ENCODE measurements at places on chromosomes 5 and 9.

DNA sequence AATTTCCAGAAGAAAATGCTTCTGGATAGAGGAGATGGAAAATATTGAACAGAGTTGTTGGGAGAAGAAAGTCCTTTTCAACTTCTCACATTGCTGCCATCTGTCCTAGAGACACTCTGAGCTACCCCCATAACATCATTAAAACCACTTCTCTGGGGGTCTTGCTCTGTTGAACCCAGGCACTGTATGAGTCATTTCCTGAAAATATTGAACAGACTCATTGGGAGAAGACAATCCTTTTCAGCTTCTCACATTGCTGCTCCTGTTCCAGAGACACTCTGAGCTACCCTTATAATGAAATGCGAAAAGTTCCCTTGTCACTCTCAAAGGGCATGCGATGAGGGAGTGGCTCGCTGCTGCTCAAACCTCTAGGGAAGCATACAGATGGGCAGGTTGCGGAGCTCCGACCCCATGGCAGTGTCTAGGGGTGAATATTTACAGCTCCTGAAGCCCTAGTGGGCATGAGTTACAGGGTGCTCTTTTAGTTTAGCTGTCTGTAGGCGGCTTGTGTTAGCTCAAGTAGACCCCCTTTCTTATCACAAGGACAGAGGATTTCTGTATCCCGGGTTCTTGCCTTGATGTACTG lies 90.7 kb downstream of the CDKN2A start:
- DNase-seq = no peak

- DNase-seq = no peak
These were observed 636.3 kb downstream of the GABRG2 start for GRCh38 chr5:162703914-162704313.

GRCh38 chr5:95801532-95801931 lies 21.0 kb downstream of the GLRX start:
- DNase-seq = no peak

DNA sequence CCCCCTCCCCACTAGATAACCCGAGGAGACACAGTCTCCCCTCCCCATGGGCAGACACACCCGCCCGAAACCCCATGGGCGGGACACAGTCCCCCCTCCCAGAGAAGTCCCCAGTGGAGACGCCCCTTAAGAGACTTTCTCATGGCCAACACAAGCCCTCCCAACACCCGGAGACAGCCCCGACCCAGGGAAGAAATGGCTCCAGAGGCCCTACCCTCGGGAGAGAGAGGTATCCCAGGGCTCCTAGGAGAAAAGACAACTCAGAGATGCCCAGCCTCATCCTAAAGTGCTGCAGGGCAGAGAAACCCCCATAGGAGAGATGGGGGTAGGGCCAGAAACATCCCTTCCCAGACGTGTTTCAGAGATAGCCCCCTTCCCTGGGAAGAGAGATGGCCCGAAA lies 27.4 kb downstream of the PCDH1 start:
- DNase-seq = no peak

DNA sequence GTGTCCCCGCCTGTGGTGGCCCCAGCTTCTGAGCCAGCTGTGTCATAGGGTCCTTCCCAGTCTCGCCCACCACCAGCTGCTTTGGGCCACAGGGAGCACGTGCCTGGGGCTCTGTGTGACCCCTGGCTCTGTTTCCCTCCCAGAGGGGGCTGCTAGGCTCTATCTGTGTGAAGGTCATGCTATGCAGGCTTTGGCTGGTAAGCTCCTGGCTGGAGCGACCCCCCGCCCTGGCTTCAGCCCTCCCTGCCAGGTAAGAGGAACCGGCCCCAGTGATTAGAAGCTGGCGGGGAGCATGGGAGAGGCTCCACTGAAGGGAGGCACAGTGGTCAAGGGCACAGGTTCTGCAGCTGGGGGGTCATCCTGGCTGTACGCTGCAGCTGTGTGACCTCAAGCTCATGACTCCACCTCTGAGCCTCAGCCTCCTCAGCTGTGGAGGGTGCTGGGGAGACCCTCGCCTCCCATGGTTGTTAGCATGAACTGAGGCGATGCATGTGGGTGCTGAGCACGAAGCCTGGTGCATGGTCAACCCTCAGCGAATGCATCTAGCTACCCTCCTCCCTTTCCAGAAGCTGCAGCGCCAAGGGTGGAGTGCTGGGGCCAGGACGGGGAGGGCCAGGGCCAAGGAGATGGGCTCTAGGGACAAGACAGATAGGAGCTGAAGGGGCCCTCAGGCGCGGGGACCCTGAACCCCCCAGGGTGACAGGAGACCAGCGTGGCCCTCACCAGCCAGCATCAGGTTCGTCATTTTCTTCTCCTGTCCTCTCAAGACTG lies 163.8 kb upstream of the MVB12B start:
- DNase-seq = no peak

DNA sequence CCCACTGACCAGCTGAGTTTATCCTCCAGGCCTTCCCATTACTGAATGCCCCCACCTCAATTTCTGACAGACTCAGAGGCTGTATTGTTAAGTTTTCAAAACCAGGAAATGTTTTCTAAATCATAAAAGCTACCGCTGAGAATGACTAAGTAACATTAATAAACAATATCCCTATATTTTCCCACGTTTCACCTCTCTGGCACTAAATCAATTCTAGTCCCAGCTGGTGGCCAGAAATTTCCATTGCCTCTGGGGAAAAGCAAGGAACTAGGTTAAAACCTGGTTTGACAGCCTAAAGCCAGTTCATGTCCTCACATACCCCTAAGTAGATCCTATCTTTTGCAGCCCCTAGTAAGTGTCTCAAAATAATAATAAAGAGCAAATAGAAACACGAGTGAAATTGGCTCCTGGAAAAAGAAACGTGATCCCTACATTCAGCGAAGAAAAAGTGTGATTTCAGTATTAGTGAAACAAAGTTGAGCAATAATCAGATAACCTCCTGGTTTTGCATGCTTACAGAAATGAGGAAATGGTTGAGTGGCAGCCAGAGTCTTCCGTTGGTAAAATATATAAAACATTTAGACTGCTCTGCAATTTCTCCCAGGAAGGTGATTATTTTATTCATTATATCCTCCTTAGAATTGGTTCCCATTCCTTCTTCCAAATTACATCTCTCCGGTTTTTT lies 110.9 kb downstream of the ESM1 start:
- no peak for DNase-seq

DNA sequence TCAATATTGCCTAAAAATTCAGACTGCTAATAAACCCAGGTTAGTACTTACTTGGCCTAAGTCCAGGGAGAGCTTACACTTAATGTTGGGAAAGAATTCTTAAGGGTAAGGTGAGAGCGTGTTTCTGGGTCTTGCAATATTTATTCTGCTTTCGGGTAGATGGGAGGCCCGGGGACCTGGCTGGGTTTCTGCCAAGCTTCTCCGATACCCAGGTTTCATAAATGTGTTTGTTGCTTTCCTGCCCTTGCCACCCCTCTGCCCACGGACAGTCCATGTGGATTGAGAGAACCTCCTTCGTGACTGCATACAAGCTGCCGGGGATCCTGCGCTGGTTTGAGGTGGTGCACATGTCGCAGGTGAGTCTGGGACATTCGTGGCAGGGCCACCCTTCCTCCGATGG lies 48.4 kb upstream of the FOXI1 start:
- DNase-seq = no peak

DNA sequence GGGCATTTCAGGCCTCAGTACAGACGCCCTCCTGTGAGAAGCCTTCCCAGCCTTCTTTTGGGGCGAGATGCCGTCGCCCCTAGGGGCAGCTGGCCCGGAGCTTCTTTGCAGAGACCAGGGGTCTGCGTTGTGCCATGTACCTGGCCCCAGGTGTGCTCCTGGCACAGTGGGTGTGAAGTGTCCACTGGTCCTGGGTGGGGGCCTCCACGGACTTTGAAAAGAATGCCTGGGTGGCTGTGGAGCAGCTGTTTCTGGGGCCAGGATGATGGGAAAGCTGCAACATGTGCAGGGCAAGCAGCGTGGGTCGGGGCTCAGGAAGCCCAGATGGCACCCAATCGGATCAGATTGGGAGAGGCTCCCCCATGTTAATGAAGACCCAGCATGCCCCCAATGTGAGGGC lies 47.8 kb downstream of the WNK2 start:
- no peak for DNase-seq

GRCh38 chr5:175700991-175701390 lies 43.1 kb downstream of the HRH2 start:
- DNase-seq = no peak

GRCh38 chr5:96714450-96714849 lies 52.3 kb downstream of the CAST start:
- no peak for DNase-seq

DNA sequence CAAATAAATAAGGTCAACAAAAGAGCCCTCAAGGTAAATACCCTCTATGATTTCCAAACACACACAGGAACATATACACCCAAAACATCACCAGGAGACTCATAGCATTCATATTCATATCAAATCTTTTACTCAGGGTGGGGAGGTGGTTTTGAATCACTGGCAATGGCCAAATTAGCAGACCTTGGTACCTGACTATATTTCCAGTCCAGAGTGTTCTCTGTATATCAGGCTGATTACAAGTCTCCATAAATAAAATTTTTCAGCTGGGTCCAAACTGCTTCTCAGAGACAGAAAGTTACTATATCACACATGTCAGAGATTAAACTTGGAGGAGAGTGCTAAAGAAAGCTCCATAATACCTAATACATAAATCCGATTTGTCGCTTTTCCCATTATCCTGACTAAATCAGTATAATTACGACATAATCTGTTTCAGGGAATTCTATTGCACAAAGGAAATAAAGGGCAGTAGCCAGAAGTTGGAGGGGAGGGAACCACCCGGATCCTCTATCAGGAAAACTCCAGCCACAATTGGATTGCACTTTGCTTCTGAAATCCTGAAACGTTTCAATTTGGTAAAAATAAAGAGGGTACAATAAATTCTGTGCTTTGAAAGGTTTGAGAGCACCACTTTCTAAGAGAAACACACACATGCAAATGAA lies 7.0 kb upstream of the GOLGA1 start:
- no peak for DNase-seq

GRCh38 chr5:77993141-77993854 lies 217.2 kb upstream of the TBCA start:
- no peak for DNase-seq

DNA sequence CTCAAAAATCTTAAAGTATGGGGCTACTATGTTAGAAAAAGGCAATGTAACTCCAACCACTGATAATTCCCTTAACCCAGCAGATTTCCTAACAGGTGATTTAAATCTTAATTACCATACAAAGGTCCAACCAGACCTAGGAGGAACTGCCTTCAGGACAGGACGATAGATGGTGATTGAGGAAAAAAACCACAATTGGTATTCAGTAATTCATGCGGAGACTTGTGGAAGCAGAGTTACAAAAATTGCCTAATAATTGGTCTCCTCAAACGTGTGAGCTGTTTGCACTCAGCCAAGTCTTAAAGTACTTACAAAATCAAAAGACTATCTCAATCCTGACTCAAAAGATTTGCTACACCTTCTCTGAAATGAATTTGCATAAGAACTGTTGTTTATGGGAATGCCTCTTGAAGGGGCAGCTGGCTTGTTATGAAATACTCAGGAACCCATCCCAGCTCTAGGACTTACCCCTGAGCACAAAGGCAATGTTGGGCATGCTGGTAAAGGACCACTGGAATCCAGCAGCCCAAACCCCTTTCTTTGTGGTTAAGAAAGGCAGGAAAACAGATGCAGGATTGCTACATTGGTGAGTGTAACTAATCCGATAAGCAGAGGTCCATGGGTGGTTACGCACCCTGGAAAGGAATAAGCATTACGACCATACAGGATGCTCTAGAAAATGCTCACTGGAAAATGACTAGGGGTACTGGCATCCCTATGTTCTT lies 26.7 kb upstream of the EPB41L4A start:
- DNase-seq = no peak

DNA sequence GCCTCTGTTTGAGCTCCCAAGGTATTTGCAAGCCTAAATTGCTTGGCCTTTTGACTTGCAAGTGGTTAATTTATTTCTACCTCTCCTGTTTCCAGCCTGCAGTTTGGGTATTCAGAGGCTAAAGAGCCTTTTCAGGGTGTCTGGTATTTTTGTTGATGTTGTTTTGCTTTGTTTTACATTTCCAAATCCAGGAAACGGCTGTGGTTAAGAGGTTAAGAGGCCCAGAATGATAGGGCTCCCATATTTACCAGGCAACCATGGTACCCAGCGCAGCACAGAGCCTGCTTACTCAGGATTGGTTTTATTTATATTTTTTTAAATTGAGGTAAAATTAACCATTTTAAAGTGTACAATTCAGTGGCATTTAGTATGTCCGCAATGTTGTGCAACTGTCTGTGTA lies 92.1 kb downstream of the PDZD2 start:
- no peak for DNase-seq

DNA sequence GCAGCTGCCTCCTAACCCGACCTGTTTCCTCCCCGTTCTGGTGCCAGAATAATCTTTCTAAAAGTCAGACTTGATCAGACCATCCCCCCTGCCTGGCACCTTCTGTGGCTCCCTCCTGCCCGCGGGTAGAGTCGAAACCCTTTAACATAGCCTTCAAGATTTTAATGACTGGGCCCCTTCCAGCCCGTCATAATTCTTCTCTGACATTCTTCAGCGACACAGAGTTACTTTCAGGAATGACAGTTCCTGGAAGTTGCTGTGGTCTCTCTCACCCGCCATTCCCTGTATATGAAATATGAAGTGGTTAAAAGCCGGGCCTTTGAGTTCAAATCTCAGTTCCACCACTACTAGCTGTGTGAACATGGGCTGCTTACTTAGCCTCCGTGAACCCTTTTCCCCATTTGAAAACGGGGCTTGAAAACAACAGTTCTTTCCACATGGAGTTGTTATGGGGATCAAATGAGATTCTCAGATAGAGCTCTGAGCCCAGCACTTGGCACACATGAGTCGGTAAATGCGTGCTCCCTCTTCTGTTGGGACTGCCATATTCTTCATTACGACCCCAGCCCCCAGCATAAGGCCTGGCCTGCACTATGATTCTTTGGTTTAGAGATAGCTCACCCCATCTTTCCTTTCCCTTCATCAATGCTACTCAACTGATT lies 737 bp downstream of the NANS start:
- DNase-seq = no peak

- DNase-seq = no peak
These were observed 126.6 kb upstream of the DHFR start for GRCh38 chr5:80781356-80781755.

- no peak for DNase-seq
These were observed 1.9 kb upstream of the DCAF10 start for GRCh38 chr9:37798677-37799076.

DNA sequence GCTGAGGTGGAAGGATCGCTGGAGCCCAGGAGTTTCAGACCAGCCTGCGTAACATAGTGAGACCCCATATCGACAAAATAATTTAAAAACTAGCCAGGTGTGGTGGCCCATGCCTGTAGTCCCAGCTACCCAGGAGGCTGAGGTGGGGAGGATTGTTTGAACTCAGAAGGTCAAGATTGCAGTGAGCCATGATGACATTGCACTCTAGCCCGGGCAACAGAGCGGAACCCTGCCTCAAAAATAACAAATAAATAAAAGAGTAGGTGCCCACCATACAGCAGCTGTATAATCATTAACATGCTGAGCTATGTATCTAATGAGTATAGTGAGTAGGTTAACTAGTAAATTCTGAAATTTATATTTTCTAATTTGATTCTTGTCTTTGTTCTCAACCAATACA lies 11.0 kb upstream of the ATP6V0E1 start:
- no peak for DNase-seq

GRCh38 chr9:114004221-114004716 lies 73.8 kb downstream of the AMBP start:
- DNase-seq = peak; percentile 15

- no peak for DNase-seq
These were observed 274.2 kb upstream of the TARS1 start for GRCh38 chr5:33166522-33166921.

All from natural killer cell treated with Interleukin-12 subunit alpha and Interleukin-12 subunit beta and Interleukin-15 and Interleukin-18, amount 100 ng/mL, for 72 hours (primary cell).